Kidney glomerular epithelial cell (primary cell): ENCODE measurements at places on chromosomes 6 and 20.

- no peak for DNase-seq
Measured at GRCh38 chr6:134477991-134478635, 160.2 kb upstream of the SGK1 start.

DNA sequence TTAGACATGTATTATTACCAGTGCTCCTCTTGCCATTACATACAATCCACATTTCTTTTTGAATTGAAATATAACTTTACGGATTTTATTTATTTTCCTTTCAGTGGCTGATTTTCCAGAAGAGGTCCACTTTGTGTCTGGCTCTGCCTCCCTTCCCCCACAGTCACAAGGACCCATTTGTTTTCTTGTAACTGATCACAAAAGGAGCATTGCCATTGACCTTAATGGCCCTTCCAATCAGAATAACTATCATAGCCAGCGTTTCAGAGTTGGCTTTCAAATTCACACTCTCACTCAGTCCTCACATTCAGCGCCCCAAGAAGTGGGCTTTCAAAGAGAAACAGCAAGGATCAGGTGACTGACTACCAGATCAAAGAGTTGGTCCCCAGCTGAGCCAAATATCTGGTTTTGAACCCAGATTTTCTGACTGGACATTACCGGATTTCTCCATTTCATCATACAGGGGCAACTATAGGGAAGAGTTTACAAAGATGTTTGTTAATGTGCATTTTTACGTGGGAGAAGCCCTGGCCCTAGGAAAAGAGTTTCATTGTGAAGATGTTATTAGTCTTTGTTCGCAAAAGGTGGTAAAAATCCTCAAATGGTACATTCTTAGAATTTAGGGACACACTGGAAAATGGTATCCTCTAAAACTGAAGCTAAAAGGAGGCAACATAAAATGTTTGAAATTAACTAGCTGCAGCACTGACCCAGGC is 2.0 kb upstream of the SLC22A23 start:
- no peak for DNase-seq

- DNase-seq: no peak
Measured at GRCh38 chr6:89807581-89807980, 12.0 kb downstream of the MDN1 start.

DNA sequence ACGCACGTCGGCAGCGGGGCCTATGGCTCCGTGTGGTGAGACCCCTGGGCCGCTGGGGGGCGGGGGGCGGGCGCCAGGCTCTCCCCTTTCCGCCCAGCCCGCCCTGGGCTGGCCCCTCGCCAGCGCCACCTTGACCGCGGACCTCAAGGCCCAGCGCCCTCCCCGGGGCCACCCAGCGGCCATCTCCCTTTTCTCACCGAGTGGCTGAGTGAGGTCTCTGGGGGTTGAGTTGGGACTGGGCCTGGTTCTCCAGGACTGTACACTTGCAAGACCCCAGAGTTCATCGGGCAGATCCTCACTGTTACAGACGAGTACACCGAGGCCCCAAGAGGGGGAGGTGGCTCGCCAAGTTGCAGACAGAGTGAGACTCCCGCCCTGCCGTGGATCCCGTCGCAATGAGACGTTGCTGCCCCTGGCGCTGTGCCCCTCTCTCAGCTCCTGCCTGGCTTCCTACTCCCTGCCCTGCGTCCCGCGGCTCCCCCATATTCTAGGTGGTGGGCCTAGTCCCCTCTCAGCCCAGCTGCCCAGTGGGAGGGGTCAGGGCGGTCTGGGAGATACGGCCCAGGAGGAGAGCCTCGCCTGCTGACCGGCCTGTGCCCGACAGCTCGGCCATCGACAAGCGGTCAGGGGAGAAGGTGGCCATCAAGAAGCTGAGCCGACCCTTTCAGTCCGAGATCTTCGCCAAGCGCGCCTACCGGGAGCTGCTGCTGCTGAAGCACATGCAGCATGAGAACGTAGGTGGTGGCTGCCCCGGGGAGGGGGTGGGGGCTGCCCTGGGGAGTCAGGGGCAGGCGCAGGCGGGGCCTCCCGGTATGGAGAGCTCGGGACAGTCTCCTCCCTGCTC is 576 bp downstream of the MAPK13 start:
- no peak for DNase-seq

GRCh38 chr20:36745234-36745926 is 510 bp downstream of the NDRG3 start:
- no peak for DNase-seq

- DNase-seq: no peak
Measured at GRCh38 chr6:16649241-16649640, 112.0 kb downstream of the ATXN1 start.

DNA sequence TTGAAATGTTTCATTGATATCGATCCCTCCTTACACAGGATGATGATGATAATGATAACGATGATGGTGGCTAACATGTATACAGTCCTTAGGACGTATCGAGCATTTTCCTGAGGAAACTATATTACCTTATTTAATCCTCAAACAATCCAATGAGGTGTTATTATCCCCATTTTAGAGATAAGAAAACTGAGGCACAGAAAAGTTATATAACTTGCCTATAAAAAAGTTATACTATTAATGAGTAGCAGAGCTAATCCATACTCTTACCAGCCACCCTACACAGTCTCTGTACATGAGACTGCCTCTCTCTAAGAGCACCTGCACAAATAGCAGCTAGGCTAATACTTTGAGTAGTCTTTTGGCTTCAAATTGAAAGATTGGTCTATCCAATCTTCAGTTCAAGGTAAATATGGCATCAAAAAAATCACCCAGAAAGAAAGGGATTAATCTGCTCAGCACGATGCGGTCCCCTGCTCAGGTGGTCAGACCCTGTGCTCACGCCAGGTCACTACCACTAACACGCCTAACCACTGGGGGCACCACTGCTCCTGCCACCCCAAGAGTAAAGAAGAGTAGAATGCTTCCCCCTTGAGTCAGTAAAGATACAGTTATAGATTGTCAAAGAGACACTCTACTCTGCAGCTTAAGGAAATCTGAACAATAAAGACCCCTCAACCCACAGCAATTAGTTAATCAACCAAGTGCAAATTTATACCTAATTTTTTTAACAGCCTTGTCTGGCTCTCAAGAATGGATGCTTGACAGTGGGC is 15.0 kb downstream of the GABBR1 start:
- no peak for DNase-seq

DNA sequence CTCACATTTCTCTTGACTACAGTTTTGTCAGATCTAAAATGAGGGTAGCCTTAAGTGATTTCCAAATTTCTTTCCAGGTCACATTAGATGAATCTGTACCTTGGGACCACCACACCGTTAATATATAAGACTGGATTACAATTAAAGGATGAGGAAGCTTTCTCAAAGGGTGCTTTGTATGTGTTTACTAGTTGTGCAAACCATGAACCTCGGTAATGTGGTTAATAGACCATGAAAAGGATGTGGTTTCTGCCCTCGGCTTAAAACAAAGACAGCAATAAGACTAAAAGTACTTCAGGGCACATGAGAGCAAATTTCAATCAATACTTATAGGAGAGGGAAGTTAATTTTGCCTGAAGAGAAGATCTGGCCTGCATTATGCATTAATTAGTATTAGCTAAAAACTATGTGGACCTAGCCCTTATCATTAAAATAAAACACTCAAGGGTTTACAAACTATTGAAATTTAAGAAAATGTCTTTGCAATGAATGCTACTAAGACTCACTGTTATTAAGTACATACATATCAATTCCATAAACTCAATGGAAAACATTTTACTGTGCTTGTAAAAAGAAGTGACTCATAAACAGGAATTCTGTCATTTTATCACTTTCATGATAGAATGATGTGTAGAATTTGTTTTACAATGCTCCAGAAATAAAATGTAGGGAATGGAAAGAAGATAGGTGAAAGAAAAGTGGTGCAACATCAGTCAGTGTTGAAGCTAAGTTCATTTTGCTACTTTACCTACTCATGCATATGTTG is 936 bp upstream of the TMX4 start:
- peak; percentile 13 for DNase-seq
